ENCODE measurements at places on chromosomes 1 and 21. TPM values are rescaled to one million over a fixed set of nuclear protein-coding genes. Genes with fewer than 3 reads are reported as not detected.

The MCOLN3 gene
- 6.4 TPM for total RNA-seq

- DNase-seq, result no peak
Measured at GRCh38 chr21:45027241-45028196, 46.9 kb upstream of the ADARB1 start.

- no peak for DNase-seq
Measured at GRCh38 chr1:88803444-88803843, 87.9 kb downstream of the GTF2B start.

The ITGB2 gene
- 1.5 TPM for total RNA-seq

- DNase-seq, result no peak
Measured at GRCh38 chr1:231972111-231972445, 345.5 kb downstream of the DISC1 start.

The RPE65 gene
- not detected for total RNA-seq

- DNase-seq, result no peak
Measured at GRCh38 chr1:105260001-105260400, 1510.3 kb downstream of the AMY1C start.

The SPATA45 gene
- 0.73 TPM for total RNA-seq

The TFAP2E gene
- 1.5 TPM for total RNA-seq

The NR1I3 gene
- total RNA-seq, result not detected

The TIE1 gene
- total RNA-seq, result 2.5 TPM

- no peak for DNase-seq
Measured at GRCh38 chr1:197544553-197544952, 230.7 kb downstream of the DENND1B start.

DNA sequence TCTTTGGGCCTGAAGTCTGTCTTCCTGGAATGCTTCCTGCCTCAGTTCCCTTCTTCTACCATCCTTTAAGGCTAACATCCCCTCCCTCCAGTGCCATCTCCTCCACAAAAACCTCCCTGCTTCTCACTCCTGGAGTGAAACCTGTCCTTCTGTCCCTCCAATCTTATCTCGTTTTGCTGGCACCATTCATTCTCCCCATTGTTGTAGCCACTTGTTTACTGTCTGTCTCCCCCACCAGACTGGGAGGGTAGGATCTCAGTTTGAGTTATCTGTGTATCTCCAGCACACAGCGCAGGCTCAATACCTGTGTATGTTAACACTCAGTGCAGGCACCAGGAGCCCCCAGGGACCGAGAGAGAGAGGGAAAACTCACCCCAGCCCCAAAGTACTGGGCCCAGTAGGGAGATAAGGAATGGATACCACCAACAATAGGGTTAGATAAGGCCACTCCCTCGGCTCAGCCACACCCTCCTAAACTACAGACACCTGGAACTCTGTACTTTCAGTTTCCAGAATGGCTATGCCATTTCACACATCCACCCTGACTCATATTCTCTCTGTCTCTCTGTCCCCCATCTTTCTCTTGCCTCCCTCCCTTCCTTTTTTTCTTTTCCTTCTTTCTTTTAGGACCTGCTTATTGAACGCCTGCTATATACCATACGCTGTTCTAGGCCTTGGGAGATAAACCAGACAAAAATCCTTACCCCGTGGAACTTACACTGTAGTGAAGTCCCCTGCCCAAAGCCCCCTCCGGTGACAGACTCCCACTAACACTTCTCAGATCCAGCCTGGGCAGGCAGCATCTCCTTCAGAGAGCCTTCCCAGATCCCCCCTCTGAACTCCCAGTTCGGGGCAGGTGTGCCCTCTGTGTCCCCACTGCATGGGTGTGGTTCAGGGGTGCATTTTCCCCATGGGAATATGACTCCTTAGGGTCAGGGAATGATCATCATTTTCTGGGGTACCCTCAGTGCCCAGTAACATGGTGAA, 3.3 kb upstream of the SSBP3 start:
- no peak for DNase-seq

The PRAMEF25 gene
- total RNA-seq, result not detected

DNA sequence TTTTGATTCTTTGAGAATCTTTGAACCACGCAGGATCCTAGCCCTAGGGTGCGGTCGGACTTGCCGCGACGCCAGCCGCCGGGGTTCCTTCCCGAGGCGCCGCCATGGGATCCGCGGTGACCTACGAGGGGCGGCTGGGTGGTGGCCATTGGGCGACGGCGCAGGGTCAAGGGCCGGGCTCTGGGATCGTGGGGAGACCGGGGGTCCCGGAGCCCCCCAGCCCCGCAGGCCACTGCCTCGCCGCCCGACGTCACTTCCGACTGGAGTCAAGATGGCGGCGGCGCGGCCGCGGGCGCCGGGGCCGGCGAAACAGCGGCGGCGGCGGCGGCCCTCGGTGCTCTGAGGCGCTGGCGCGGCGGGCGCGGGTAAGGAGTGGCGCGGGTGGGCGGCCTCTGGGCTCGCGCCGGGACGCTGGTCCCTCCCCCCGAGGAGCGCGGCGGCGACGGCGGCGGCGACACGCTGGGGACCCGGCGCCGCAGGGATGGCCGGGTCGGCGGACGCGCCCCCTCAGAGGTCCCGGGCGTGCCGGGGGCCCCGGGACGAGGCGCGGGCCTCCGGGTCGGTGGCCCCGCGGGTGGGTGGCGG, at the start of gene PRDM2:
Gene PRDM2, plus strand, starts transcription at position 253 of the 585 bp plus-strand sequence. CDS start 15,418 bp downstream, outside the sequence.
- DNase-seq, result peak; percentile 34

DNA sequence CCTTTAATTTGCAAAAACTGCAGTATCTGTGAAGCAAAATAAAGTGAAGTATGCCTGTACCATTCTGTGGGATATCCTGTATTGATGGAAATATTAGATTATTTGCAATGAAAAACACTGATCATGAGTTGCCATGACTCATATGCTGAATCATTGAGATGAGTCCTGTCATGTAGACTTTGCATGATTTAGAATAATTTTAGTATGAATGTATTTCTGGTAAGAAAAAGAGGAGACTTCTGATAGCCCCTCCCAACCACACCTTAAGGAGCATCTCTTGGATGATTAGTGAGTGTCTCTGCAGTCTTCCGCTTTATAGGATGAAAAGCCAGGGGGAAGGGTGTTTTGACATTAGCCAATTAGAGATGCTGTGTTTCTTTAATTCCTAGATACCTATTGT, 55.2 kb upstream of the PTGS2 start:
- DNase-seq, result no peak

The RHBG gene
- total RNA-seq, result 2.3 TPM

The HAPLN2 gene
- 1.3 TPM for total RNA-seq

DNA sequence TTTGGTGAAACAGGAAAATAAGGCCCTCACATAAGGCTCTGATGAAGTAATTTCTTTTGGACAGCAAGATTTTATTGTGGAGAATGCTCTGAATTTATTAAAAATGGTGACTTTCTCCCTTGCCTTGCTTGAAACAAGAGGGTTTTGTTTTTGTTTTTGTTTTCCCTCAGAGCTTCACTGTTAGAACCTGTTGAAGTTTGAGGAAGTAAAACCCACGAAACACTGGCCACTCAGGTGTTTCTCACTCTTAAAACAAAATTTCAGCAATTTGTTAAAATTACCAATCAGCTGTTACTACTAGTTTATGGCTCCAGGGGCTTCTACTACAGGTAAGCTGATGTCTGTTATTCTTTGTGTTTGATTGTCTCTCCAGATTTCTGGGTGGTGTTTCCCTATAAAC, 112.6 kb upstream of the B3GALT2 start:
- no peak for DNase-seq

GRCh38 chr1:81437649-81438048, 363.1 kb upstream of the ADGRL2 start:
- DNase-seq, result no peak

- no peak for DNase-seq
Measured at GRCh38 chr1:15940110-15941043, 35.5 kb downstream of the ZBTB17 start.

- no peak for DNase-seq
Measured at GRCh38 chr1:15479654-15480347, 3.9 kb downstream of the CELA2B start.

GRCh38 chr1:173038875-173039554, 11.7 kb downstream of the TNFSF18 start:
- DNase-seq, result no peak

The NKAIN1 gene
- 35.3 TPM for total RNA-seq

DNA sequence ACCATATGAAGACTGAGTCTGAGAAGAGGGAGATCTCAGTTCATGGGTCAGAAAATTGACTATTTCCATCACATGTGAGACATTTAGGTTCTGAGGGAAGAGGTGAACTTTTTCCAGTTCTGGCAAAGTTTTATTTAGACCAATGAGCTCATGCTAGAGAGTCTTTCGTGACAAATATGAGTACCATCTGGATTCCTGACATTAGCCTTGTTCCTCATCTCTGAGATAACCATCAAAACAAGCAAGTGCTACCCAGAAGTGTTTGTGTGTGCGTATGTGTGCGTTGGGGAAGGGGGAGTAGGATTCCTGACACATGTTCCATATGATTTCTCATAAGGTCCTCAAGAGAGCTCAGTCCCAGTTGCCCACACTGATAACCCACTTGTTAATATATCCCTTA, 120.6 kb downstream of the FASLG start:
- DNase-seq, result no peak

The CHI3L2 gene
- total RNA-seq, result 0.41 TPM

GRCh38 chr1:213744780-213745179, 243.0 kb upstream of the PROX1 start:
- DNase-seq, result no peak

- no peak for DNase-seq
Measured at GRCh38 chr1:232367293-232367692, 262.6 kb downstream of the SIPA1L2 start.

GRCh38 chr1:201970334-201971159, 11.9 kb upstream of the RNPEP start:
- no peak for DNase-seq

GRCh38 chr1:90753556-90753955, 36.5 kb upstream of the BARHL2 start:
- no peak for DNase-seq

- DNase-seq, result no peak
Measured at GRCh38 chr21:43031121-43031619, 44.5 kb downstream of the CBS start.

- peak; percentile 83 for DNase-seq
Measured at GRCh38 chr1:21573971-21574465, 64.8 kb downstream of the ALPL start.

GRCh38 chr1:156303241-156303640, 4.1 kb upstream of the VHLL start:
- no peak for DNase-seq

DNA sequence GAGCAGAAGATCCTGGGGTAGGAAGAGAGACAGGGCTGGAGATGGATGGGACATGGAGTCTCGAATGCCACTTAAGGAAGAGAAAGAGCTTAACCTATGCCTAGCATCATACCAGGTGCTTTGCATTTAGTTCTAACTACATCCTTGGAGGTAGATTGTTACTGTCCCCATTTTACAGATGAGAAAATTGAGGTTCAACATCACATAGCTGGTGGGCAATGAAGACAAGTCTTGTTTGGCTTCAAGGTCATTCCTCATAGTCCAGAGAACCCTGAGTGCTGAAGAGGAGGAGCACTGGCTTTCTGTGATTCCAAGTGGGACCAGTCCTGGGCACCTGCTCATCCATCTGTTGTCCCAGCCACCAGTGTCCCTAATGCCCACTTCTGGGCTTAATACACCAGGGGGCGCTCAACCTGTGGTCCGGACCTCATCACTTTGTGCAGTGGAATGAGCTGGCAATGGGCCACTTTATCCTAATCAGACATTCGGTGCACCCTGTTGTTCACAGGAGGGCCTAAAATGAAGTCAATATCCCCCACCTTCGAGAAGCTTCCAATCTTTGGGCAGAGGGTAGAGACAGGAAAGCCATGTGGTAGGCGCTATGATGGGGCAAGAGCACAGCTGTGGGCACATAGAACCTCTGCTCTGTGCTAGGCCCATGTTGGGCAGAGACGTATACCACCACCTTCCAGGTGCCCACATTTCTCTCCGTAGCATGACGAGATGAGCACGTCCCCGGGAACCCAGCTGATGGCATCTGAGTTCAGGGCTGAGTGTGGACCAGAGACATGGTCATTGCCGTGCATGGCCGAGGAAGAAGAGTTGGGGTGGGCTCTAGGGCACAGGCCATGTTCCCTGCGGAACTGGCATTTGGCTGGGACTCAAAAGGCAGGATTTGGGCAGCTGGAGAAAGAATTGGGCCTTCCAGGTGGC, 9.2 kb downstream of the RPS6KA1 start:
- DNase-seq, result peak; percentile 65

DNA sequence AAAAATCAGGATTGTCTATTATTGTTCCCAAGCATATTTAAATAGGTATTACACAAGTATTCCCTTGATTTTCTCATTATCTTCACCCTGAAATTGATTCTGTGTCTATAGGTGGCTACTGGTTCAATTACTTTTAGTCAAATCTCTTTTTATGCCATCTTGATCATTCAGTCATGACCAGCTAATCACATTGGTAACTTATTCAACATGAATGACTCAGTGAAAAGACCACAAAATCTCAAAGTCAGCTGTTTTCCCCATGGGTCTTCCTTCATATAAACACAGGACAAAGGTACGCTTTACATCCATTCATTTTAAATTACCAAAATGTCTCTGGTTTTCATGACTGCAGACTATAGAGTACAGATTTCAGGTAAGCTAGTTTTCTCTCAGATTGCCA, 23.7 kb upstream of the NRIP1 start:
- DNase-seq, result no peak

The C1orf226 gene
- 15.7 TPM for total RNA-seq

DNA sequence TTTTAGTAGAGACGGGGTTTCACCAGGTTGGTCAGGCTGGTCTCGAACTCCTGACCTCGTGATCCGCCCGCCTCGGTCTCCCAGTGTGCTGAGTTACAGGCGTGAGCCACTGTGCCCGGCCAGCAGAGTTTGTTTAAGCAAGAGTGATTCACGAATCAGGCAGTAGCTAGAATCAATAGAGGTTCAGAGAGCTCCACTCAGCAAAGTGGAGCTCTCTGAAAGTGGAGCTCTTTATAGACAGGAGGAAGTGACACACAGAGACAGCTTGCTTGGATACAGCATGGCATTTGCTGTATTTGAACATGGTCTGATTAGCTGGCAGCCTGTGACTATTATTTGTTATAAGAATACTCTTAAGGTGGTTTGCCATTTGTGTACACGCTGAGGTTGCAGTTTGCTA, 27.1 kb upstream of the CD34 start:
- DNase-seq, result no peak

DNA sequence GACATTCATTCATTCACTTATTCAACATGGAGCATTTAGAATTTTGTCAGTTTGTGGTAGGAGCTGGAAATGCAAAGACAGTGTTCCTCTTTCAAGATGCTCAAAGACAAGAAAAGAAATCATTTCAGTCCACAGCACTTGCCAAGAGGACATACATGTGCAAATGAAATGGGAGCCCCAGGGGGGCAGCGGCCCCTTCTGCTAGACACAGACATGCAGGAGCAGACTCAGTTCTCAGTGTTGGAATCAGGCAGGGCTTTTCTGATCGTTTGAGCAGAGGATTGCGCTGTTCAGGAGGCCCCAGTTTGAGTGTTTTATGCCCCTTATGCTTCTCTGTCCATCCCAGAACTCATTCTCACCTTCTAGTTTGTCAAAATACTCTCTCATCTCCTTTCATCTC, 35.6 kb upstream of the VASH2 start:
- peak; percentile 65 for DNase-seq
